ENCODE measurements at places on chromosomes 7 and 10. TPM values are rescaled to one million over a fixed set of nuclear protein-coding genes. Genes with fewer than 3 reads are reported as not detected.

DNA sequence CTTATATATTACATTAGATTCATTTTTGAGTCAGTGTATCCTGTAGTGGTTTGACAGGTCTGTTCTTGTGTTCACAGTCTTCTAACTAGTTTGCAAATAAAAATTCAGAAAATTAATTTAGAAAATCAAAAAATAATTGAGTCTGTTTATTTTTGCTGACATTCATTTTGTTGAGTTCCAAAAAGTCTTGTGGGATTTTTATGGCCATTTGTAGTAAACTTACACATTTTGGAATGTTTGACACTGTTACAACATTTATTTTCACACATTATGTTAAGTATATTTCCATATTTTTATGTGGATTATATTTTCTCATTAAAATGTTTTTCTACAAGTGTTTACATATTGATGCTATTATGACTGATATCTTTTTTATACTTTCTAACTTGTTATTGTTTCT, 16.4 kb downstream of the RABGEF1 start:
- no peak for DNase-seq

GRCh38 chr10:3738855-3739350, 46.1 kb downstream of the KLF6 start:
- no peak for DNase-seq

DNA sequence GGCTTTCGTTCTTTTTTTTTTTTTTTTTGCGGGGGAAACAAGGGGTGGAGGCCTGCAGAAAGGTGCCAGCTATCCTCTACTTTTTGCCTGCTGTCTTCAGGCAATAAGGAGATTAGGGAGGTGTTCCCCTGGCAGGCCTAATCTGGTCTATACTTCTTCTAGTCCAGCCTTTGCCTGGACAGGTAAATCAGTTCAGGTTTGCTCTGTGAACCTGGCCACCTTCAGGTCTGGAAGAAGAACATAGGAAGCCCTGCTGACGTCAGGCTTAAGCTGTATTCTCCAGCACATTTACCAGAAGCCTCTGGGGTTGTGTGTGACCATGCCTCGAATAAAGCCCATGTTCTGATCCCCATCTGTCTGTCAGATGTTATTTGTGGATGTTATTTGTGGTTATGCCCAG, 115.4 kb downstream of the SDK1 start:
- DNase-seq = no peak

- peak; percentile 94 for DNase-seq
Observed at GRCh38 chr10:101587725-101588653, at the start of the genes DPCD and POLL. TSS of gene DPCD (plus strand) at chr10:101588321. CDS start at chr10:101588337, 16 bp downstream. TSS of gene POLL (minus strand) at chr10:101588257. CDS start at chr10:101587360, 897 bp downstream.

DNA sequence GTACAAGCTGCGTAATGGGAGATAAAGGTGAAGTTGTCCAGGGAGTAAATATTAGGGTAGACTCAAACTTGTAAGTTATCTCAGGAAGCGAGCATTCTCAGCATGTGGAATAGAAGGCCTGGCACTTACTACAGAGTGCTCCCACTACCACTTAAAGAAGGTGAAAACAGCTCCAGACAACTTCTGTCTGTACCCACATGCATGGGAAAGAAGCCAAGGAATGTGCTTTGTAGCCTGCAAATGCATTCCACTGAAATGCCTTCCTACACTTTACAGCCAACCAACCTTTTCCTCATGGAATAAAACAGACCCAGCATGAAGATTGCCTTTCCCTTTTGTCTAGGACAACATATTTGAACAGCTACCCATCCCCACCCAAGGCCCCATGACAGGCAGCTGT, 45.4 kb upstream of the NPSR1 start:
- no peak for DNase-seq

- DNase-seq = no peak
Observed at GRCh38 chr10:98488669-98489430, 42.1 kb upstream of the HPS1 start.

GRCh38 chr10:28105561-28105960, 106.7 kb upstream of the ODAD2 start:
- no peak for DNase-seq

GRCh38 chr10:97888641-97889262, 39.1 kb downstream of the GOLGA7B start:
- DNase-seq = no peak

DNA sequence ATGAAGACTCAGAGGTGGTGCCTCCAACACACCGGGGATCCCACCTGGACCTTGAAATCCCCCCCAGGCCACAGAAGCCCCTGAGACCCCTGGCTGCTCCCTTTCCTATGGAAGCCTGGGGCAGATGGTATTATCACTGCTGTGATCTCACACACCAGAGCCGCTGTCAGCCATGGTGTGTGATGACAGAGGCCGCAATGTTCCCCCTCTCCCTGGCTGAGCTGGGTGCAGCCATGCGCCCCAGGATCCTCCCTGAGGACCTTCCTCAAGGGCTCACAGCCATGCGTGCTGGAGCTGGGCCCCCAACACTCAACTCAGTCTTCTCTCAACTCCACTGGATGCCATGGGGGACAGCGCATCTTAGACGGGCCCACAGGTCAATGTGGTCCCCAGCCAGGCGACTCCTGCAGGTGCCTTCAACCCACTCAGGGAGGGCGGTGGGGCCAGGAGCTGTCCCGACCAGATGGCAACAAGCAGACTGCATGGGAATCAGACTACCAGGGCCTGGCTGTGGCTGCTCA, 44.9 kb downstream of the VIPR2 start:
- DNase-seq = no peak

- no peak for DNase-seq
Observed at GRCh38 chr7:34622771-34623250, 35.2 kb upstream of the NPSR1 start.

GRCh38 chr10:91198781-91199180, 21.7 kb upstream of the PCGF5 start:
- DNase-seq = no peak

DNA sequence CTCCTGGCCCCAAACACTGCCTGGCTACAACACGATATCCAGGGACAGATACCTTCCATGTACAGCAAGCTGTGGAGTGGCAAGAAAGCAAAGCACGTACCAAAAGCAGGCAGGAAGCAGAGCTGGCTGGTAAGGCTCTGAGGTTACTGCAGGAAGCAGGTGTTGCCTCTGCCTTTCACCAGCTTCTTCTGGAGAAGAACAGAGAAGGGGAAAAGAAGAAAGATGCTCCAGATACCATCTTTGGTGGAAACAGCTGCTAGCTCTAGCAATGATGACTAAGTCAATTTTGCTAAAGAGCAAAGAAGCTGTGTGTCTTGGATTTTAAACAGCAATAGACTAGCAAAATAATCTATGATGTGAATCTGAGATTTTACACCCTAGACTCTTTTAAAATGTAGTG, 34.9 kb upstream of the PRSS1 start:
- no peak for DNase-seq

DNA sequence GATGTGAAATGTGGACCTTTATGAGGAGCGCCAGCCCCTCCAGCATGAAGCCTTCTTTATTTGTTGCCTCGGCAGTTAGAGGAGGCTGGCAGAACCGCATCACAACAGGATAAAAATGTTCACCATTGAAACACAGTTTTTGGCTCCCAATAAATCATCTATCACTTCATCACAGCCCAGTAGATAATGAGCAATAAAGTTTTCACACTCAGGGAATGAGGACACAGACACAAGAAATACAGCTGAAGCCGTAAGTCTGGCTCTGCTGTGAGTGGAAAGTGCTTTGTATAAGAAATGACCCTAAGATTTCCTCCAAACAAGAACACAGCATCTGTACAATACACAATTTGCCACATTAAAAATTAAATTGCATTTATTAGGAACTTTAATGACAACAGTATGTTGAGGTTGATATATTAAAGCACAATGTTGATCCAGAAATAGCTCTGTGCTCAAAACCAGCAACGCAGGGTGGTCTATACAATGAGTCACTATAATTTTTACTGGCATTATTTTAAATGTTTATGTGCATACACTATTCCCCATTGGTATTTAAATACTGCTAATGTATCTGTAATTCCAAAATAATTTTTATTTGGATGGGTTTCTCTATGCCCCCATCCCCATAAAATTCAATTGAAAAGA, 301.8 kb upstream of the MGMT start:
- DNase-seq = no peak

DNA sequence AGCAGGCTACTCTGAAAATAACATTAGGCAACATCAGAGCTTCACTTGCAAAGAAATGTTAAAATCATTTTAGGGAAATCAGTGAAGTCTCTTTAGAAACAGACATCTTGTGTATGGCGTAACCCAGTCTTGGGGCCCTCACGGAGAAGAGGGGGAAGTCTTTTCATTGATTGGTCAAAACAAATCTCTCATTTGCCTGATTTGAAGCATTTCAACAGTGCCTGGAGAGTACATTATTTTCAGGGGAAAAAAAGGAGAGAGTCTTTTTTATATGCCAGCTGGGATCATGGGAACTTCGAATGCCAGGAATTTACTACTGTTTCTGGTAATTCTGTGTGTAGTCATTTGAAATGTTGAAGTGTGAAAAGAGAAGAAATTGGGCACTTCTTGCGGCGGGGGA, 471.4 kb downstream of the PLXDC2 start:
- no peak for DNase-seq

GRCh38 chr10:84613336-84614021, 285.1 kb downstream of the CCSER2 start:
- peak; percentile 5 for DNase-seq

DNA sequence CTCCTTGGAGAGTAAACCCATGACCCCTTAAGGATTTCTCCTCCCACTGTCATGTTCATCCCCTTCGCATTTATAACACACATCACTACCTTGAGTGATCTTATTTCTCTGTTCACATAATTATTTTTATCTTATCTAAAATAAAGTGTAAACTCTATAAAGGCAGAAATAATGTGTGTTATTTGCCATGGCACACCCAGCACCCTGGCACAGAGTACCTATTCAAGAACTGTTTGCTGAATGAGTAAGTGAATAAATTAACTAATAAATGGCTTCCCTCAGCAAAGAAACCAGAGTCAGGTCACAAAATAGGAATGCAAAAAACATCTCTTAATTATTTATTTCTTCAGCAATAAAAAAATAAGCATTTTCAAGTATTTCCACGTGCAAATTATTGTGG, 330.3 kb upstream of the GHITM start:
- DNase-seq = no peak

- DNase-seq = no peak
Observed at GRCh38 chr10:663466-663751, 26.1 kb downstream of the DIP2C start.

DNA sequence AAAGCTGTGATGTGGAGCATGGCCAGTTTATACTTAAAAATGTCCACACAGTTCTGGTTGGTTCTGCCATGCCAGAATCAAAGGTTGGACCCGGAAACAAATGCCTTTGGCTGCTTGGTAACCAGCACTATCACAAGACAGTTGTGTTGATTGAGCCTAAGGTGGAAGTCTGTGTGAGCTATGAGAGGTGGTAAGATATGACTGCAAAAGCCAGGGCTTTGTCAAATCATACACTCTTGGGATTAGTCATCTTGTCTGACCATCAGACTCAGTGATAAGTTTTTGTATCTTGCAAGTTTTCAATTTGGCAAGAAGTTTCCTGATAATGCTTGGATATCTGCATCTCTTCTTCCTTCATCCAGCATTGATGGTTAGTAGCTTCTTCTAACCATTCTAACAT, 35.5 kb downstream of the GPR141 start:
- DNase-seq = no peak

DNA sequence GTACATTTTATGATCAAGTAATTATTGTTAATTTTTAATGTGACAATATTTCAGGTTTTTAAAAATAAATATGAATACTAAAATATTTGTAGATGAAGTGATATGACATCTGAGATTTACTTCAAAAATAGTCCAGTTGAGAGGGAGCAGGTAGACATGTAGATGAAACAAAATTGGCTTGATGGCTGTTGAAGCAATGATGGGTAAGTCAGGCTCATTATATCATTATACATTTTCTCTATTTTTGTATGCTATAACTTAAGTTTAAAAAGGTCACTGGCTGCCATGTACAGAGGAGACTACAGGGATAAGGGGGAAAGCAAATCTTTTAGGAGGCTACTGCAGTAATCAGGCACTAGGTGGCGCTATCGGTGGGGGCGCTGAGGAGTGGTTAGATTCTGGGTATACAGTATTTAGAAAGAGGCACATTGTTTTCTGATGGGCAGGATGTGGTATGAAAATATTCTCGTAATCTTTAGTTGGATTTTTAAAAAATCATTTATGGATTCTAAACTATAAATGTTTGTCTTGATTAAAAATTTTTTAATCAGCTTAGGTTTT, 189.8 kb upstream of the IMMP2L start:
- no peak for DNase-seq

DNA sequence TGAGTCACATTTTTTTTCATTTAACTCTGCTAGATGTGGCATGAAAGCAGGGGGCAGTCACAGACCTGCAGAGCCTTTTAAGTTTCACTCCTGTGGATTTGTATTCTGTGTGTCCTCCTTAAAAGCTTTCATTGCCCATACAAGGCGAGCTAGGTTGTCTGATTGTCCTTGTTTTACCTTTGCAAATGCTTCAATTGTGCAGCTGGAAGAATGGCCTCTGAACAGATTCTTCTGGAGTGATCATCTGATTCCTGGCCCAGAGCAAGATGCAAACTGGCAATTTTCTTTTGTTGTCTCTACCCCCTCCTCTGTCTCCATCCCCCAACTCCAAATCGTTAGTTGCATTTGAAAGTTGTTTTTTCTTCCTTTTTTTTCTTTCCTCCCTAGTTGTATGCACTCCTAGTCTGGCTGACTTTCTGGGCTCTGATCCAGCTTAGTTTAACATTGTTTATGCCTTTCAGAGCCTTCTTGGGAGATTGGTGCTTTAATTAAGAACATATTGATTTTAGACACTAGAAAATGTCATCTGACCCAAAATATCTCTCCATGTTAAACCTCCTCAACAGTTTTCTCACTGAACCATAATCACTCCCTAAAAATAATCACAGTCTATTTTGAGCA, 150.2 kb downstream of the REEP3 start:
- DNase-seq = no peak

LIPN gene
- polyA plus RNA-seq = not detected

OR6V1 gene
- not detected for polyA plus RNA-seq

SPDYE17 gene
- not detected for polyA plus RNA-seq

AKR1C2 gene
- polyA plus RNA-seq = 10.3 TPM

FAM241B gene
- 0.39 TPM for polyA plus RNA-seq

TMEM176A gene
- 14.3 TPM for polyA plus RNA-seq

TDRD1 gene
- polyA plus RNA-seq = 0.13 TPM

FAM131B gene
- polyA plus RNA-seq = 1.5 TPM

CAMK2B gene
- polyA plus RNA-seq = 22.9 TPM
